ENCODE measurements at places on chromosomes 5 and 9. TPM values are rescaled to one million over a fixed set of nuclear protein-coding genes. Genes with fewer than 3 reads are reported as not detected.

- no peak for DNase-seq
Measured at GRCh38 chr5:138022912-138023311, 10.0 kb downstream of the FAM13B start.

GARIN3 gene
- total RNA-seq: not detected

DNA sequence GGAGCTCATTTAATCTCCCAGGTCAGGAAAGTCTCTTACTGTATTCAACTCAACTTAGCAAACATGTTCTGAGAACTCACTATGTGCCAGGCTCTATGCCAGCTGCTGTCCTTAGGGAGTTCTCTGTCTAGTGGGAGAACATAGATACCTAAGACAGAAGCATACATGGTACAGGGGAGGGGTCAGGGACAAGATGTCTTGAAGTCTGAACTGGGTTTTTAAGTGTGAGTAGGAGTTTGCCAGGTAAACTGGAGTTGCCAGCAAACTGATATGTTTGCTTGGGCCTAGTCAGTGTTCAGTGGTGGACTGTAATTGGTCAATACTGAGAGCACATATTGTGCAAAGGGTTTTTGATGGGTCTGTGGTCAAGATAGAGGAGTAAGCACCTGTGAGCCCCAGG lies 18.3 kb upstream of the GLE1 start:
- DNase-seq: no peak

PCDHGC5 gene
- total RNA-seq: not detected

- DNase-seq: no peak
Measured at GRCh38 chr9:12859704-12860251, 85.0 kb downstream of the LURAP1L start.

GRCh38 chr9:136603901-136604814 lies 58.3 kb upstream of the NOTCH1 start:
- DNase-seq: no peak

DNA sequence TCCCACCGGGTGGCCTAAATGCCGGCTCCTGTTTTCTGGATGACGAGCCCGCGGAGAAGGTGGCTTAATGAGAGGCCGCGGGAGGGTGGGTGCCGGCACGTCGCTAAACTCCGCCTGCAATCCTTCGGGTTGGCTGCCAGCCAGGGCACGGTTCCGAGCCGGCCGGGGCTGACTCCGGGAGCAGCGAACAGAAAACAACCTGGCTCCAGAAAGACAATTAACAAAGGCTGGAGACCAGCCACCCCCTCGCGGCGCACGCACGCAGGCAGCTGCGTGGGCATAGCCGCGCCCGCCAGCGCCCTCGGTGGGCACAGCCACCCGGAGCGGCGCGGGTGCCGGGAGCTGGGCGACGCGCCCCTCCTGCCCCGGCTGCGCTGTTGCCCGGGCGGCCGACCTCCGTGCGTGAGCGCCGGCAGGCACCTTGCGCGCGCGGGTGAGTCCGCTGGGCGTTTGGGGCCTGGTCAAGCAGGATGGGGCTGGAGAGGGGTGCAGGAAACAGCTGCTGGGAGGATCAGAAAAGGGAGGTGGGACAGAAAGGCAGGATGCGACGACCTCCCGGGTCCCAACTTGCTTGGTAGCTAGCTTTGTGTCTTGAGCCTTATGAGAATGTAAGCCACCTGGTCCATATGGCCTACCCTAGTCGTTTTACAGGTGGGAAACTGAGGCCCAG lies at the start of gene ARHGEF37:
Gene ARHGEF37 (plus strand): TSS at position 307 of the 670 bp plus-strand sequence. CDS start 16,272 bp downstream, outside the sequence.
- no peak for DNase-seq

DNA sequence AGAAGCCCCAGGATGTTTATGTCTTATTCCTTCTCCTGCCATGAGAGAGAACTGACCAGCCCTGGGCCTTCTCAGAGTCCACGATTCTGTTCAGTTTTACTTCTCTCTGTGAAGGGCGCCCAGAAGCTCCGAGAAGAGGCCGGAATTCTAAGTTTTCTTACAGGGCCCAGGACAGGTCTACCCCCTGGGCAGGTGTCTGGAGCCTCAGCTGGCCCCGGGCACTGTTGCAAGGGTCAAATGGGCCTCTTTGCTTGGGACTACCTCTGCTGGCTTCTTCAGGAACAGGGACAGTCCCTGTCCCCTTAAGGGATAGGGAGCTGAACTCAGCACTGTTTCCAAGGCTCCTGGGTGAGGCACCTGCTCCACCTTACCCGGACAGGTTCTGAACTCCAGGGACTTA lies 55.0 kb downstream of the RASGEF1C start:
- DNase-seq: no peak

- no peak for DNase-seq
Measured at GRCh38 chr5:120507800-120508463, 43.8 kb downstream of the PRR16 start.

- no peak for DNase-seq
Measured at GRCh38 chr5:95424526-95424925, 33.4 kb downstream of the FAM81B start.

DNA sequence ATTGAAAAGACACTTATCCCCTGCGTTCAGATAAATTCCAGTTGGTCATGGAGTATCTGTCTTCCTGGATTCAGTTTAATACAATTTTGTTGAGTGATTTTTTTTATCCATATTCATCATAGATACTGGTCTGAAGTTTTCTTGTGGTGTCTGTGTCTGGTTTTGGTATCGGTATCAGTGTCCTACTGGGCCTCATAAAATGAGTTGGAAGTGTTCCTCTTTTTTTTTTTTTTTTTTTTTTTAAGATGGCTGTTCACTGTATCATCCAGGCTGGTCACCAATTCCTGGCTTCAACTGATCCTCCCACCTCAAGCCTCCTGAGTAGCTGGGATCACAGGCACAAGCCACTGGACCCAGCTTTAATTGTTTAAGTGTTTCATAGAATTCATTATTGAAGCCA lies 2.9 kb upstream of the CAMSAP1 start:
- no peak for DNase-seq

- no peak for DNase-seq
Measured at GRCh38 chr9:107462691-107463090, 26.9 kb downstream of the KLF4 start.

All from T-helper 17 cell (primary cell).